ENCODE measurements at places on chromosomes 2 and 18.

GRCh38 chr2:112216167-112216566 lies 38.7 kb downstream of the ZC3H8 start:
- peak; percentile 60 for DNase-seq

DNA sequence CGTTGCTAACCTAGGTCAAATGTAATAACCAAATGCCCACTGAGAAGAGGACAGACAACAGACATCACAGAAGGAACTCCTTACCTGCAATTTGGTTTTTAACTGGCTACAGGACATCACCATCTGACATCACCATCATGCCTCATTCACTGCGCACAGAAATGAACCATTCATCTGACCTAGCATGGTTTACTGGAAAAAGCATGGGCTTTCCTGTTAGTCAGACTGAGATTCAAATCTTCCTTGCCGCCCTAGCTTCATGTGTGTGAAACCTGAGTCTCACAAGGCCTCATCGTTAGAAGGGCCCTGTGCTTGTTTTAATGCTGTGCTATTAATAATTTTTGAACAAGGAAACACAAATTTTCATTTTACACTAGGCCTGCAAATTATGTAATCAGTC lies 1.1 kb upstream of the HIBCH start:
- DNase-seq = no peak

DNA sequence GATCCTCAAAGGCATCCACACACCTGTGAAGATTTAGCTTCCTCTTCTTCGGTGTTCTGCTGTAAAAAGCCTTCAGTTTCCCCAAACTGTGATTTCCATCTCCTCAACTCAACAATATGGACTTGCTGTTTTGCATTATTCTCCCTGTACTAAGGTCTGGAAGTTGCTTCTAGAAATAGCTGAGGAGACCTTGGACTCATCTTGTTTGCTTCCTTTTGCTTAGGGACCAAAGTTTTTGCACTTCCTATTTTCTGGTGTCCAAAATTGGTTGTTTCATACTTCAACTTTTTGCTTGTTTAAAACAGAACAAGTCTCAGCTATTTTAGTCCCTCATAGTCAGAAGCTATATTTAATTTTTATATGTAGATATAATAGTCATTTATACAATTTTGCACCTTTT lies 201.9 kb upstream of the COPS8 start:
- no peak for DNase-seq

GRCh38 chr2:145049475-145049874 lies 529.6 kb upstream of the ZEB2 start:
- no peak for DNase-seq

DNA sequence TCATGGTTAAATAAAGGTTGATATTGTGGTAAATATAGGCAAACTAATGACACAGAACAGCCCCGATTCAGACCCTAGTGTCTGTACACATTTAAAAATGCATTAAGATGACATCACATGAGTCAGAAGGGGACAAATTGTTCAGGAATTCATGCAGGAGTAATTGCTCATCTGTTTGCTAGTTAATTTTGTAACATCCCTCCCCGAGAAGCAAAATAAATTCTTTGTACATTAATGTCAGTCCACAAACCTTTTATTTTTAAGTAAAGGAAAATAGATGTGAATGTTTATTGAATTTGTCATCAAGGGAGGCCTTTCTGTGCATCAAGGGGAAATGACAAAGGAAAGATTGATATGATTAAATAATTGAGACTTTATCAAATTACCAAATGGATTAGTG lies 69.9 kb downstream of the SH3BP4 start:
- peak; percentile 69 for DNase-seq

DNA sequence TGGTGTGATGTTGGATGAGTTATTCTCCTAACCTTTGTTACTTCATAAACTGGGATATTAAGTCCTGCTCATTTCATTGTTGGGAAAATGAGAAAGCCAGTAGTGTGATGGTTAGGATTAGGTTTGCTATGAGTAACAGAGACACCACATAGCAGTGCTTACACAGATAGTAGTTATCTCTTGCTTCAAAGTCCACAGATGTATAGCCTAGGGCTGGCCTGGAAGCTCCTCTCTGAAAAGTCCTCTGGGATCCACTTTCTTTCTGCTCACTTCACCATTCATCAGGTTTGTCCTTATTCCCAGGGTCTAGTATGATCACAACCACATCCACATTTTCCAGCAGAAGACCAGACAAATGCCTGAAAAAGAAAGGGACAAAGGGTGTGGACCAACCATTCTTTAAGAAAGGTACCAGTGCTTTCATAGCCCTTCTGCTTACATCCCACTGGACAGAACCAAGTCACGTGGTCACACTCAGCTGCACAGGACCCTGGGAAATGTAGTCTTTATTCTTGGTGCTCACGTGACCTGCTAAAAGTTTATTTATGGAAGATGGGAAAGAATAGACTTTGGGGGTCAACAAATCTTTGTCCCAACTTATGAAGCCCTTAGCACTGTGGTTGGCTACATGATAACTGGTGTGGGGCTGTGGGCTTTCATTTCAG lies 108.9 kb downstream of the INSIG2 start:
- DNase-seq = peak; percentile 18

DNA sequence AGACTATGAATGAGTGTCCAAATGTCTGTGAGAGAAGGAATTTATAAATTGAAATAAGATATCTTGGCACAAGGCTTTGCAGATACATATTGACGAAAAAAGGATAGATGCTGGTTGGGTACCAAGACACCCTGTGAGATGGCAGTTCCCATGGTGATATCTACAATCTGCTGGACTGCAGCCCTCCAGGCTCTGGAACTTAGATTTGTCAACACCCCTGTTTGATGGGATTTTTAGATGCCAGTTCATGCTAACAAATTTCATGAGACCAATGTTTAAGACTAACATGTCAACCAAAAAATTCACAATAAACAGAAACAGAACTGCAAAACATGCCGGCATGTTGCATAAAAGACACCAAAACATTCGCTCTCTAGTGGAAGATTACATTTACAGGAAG lies 400.3 kb upstream of the CNTNAP5 start:
- DNase-seq = no peak
